ENCODE measurements at places on chromosomes 4 and X.

DNA sequence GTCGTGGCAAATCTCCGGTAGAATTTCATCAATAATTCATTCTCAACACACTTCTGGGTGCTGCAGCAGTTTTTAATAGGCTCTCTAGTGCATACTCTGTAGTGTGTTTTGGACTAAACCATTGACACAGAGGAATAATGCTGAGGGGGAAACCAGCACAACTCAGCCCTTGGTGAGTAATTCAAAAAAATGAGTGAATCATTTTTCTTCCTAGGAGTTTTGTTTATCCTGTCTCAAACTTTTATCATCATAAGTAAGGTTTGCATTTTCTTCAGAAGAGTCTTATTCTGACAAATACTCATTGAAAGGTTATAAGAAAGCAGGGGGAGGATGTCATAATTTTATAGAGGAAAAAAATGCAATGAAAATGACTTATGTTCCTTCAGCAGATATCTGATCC, 2542.7 kb downstream of the PCDH7 start:
- DNase-seq, result no peak

DNA sequence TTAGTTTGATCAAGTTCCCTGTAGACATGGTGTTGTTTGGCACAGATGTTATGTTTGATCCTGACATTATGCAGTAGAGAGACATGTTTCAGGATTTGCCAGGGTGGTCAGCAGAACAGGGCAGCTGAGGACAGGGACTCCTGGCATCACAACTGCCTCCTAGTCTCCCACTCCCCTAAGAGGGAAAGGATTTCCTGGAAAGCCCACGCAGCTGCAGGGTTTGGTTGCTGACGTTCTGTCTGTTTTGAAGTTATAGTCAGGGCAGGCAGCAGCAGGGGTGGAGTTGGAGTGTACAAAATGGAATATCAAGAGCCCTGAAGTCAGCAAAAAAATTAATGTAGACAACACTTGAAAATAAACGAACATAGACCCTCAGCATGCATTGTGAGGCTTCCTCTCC, 125.4 kb downstream of the CPE start:
- DNase-seq, result no peak

- peak; percentile 79 for DNase-seq
Measured at GRCh38 chr4:109702950-109703663, at the start of gene CASP6. CASP6 (minus strand) TSS chr4:109703445; CDS start chr4:109703395, 50 bp downstream.

DNA sequence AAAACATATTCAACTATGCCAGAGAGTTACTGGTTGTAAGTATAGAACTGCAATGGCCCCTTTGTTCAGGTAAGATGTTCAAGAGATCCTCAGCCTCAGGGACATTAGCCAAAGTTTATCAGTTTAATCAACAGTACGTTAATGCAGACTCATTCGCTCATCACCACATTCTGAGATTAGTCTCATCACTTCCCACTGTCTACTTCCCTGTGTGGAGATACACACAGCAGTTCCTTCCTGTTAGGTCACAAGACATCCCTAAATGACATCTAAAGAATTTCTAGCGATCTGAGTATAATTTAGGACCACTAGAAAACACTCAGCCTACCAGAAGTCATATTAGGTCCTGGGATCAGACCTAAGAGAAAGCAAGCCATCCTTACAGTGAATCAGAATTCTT, 10.4 kb downstream of the SLC10A7 start:
- no peak for DNase-seq

DNA sequence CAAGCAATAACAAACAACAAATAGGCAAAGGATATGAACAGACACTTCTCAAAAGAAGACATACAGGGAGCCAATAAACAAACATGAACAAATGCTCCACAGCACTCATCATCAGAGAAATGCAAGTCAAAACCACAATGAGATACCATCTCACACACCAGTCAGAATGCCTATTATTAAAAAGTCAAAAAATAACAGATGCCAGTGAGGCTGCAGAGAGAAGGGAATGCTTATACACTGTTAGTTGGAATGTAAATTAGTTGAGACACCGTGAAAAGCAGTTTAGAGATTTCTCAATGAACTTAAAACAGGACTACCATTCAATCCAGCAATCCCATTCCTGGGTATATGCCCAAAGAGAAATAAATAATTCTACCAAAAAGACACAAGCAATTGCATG, 129.8 kb upstream of the MAGEB2 start:
- no peak for DNase-seq

GRCh38 chr4:5463361-5463760, 245.0 kb downstream of the EVC2 start:
- DNase-seq, result no peak

- DNase-seq, result no peak
Measured at GRCh38 chr4:26819026-26819425, 41.6 kb upstream of the STIM2 start.

GRCh38 chr4:79623021-79623870, 215.2 kb upstream of the GK2 start:
- peak; percentile 44 for DNase-seq

DNA sequence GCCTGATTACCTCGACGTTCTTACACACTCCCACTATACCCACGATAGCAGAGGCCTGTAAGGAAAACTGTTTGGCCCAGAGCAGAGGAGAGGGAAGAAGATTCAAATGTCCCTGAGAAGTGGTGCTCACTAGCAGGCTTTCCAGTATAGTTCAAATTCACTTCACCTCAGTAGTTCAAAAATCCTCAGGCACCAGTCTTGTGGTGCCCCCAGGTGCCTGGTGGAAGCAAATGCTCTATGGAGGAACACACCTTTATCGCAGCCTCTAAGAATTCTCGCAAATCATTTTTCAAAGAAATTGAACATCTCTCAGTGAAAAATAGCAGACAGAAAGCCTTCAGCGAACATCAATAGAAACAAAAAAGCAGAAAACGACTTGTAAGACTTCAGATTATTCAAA, 12.2 kb upstream of the MTMR1 start:
- no peak for DNase-seq

GRCh38 chr4:20354120-20354519, 102.4 kb downstream of the SLIT2 start:
- no peak for DNase-seq

All from muscle of arm (tissue), 14 donors.